ENCODE measurements at places on chromosomes 6 and 20.

- DNase-seq, result no peak
Observed at GRCh38 chr6:45655745-45656476, 278.2 kb upstream of the SUPT3H start.

DNA sequence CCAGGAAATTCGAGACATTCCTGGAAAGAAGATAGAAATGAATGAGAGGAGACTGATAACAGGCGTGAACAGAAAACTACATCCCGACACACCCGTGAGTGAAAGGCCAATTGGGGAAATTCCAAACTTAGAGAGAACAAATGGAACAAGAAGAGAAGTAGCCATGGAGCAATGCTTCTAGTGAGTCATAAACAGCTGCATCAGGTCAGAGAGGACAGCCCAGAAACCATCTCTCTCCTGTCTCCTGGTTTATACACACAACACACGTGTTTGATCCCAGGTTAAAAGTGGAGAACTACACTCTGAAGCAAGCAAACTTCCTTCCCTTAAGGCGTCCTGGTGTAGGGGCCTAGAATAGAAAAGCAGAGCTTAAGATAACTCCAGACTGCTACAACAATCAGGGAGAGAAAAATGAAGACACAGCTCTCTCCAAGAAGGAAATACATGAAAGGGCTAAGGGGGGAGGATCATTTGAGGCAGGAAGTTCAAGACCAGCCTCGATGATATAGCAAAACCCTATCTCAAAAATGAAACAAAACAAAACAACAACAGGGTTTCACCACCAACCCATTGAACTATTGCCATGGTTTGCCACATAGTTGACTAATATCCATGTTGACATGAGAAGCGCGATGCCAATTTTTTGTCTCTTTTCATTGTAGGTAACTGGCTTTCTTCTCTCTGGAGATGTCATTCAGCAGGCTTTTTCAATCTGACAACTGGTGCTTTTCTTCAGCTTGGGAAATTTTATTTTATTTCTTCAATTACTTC is 26.9 kb downstream of the NRN1 start:
- DNase-seq, result no peak

- no peak for DNase-seq
Observed at GRCh38 chr20:51570739-51571459, 28.4 kb upstream of the NFATC2 start.

GRCh38 chr20:38591474-38592410 is 9.9 kb upstream of the ARHGAP40 start:
- no peak for DNase-seq
